ENCODE measurements at places on chromosomes 2 and 18.

DNA sequence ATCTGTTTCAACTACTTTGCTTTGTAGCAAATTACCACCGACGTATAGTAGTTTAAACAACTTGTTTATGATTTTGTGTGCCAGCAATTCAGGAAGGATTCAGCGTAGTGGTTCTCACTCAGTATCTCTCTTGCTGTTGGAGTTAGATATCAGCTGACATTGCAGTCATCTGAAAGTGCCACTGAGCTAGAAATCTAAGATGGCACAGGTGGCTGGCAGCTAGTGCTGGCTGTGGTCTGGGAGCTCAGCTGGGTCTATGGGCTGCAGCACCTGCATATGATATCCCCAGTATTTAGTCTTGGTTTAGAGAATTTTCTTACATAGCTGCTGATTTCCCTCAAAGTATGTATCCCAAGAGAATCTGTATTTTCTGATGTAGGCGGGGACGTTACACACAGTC lies 235.6 kb downstream of the SCG2 start:
- no peaks in the 10 kb centered on the region for H3K36me3 ChIP-seq
- H3K27ac ChIP-seq = no peak overlapping the region
- no peaks in the 10 kb centered on the region for H3K4me1 ChIP-seq

DNA sequence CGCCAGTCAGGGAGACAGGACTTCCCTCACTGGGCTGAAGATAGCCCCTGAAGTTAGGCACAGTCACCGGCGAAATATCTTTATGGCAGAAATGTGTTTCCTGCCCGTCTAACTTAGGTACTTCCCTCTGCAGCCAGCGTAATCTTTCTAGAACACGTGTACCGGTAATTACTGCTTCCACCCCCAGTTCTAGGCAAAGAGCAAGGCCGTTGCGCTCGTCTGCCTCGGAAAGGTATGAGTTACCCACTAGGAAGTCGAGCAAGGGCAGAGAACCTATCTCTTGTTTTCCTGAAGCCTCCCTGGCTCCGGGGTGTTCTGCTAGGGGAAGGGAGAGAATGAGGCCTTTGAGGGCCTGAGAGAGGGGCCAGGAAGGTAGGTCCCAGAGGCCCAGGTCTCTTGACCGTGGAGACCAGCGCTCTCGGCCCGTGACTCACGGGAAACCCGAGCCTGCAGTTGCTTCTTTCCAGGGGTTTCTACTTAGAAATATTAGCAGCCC lies 70.0 kb downstream of the TWSG1 start:
- no peak for DNase-seq
- no peak overlapping the region for H3K4me3 ChIP-seq
- no peaks in the 10 kb centered on the region for H3K4me1 ChIP-seq
- H3K27me3 ChIP-seq = no peaks in the 10 kb centered on the region
- no peaks in the 10 kb centered on the region for H3K36me3 ChIP-seq

DNA sequence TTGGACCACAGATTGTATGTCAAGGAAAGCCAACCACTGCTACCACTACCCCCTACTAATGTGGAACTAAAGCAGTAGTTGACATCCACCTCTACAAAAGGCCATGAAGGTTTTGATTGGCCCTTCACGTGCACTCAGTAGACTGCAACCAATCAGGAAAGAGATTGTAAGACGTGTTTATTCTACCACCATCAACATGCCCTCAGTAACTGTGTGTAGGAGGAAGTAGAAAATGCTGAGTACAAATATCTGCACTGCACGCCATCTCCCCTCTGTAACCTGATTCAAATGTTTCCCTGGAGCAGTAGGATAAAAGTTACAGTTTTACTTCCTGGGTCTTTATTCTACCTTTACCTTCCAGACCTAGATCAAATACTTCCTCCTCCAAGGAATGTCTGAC lies 2.9 kb upstream of the CASP10 start:
- no peaks in the 10 kb centered on the region for H3K4me1 ChIP-seq
- H3K36me3 ChIP-seq = no peaks in the 10 kb centered on the region
- no peak overlapping the region for H3K27ac ChIP-seq
- H3K4me3 ChIP-seq = no peak overlapping the region
- DNase-seq = no peak
- H3K27me3 ChIP-seq = no peaks in the 10 kb centered on the region

DNA sequence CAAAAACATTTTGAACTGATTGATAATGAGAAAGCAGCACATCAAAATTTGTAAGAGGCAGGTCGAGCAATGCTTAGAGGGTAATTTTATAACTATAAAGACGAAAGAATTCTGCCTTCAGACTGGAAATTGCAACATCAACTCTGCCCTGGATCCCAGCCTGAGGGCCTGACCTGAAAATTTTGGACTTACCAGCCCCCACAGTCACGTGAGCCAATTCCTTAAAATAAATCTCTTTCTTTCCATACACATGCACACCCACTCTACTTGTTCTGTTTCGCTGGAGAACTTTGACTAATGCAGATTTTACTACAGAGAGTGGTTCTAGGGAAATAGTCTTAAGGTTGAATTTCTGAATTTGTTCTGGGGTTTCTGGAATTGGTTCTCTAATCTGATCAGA lies 14.6 kb upstream of the ACOXL start:
- H3K27ac ChIP-seq = no peak overlapping the region
- H3K4me1 ChIP-seq = peaks cover 4% of the 10 kb centered on the region
- H3K4me3 ChIP-seq = no peak overlapping the region
- no peaks in the 10 kb centered on the region for H3K36me3 ChIP-seq
- peak; percentile 39 for DNase-seq

DNA sequence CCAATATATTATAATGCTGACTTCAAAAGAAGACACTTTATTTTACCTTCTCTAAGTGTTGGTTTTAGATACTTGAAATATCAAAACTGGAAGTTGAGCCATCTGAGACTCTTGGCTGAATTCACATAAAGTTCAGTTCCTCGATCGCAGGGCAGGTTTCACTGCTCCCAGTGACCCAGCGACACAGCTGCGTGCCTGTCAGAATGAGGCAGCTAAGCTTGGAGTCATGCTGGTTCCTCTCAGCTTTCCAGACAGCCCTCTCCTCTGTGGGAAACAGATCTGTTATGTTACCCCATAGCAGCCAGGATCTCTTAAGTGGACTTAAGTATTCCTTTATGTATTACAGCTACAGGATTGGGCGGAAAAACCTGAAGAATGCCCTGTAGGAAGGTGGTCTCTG lies 142.8 kb upstream of the ALPP start:
- no peak overlapping the region for H3K4me3 ChIP-seq
- H3K4me1 ChIP-seq = no peaks in the 10 kb centered on the region
- no peak overlapping the region for H3K27ac ChIP-seq
- no peaks in the 10 kb centered on the region for H3K27me3 ChIP-seq
- no peak for DNase-seq

GRCh38 chr2:61793389-61793836 lies 60.4 kb downstream of the FAM161A start:
- no peaks in the 10 kb centered on the region for H3K4me1 ChIP-seq
- H3K36me3 ChIP-seq = no peaks in the 10 kb centered on the region
- H3K27ac ChIP-seq = no peak overlapping the region
- DNase-seq = no peak
- H3K27me3 ChIP-seq = no peaks in the 10 kb centered on the region

DNA sequence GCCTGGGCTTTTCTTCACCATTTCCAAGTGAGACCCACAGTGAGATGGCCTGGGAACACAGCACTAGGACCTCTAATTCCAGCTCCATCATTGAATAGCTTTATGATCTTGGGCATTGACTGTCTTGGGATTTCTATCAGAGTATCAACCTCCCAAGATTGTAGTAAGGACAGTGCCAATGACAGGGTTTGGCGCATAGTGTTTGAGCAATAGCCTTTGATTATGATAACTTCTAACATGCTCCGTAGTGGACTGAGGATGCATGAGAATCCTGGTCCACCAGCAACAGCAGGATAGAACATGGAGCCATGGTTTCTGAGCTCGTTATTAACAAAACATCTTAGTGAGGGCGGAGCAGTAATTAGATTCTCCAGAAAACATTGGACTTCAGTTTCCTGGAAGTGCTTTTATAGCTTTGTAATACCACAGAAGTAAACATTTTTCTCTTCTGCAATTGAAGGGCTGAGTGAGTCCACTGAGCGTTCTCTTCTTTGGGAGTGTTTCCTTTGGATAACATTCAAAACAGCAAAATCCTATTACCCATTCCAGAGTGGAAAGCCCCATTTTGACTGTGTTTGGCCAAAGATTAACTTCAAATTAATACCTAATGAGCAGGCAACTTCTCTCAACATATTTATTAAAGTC lies 63.7 kb downstream of the IL1R2 start:
- no peaks in the 10 kb centered on the region for H3K36me3 ChIP-seq
- H3K27ac ChIP-seq = peak overlapping the region; percentile 60
- no peak for DNase-seq
- no peaks in the 10 kb centered on the region for H3K27me3 ChIP-seq
- H3K4me3 ChIP-seq = no peak overlapping the region
- H3K4me1 ChIP-seq = no peaks in the 10 kb centered on the region

GRCh38 chr2:177711483-177712265 lies 319.1 kb downstream of the AGPS start:
- H3K4me1 ChIP-seq = no peaks in the 10 kb centered on the region
- no peak for DNase-seq
- no peak overlapping the region for H3K4me3 ChIP-seq
- no peak overlapping the region for H3K27ac ChIP-seq
- H3K36me3 ChIP-seq = no peaks in the 10 kb centered on the region

DNA sequence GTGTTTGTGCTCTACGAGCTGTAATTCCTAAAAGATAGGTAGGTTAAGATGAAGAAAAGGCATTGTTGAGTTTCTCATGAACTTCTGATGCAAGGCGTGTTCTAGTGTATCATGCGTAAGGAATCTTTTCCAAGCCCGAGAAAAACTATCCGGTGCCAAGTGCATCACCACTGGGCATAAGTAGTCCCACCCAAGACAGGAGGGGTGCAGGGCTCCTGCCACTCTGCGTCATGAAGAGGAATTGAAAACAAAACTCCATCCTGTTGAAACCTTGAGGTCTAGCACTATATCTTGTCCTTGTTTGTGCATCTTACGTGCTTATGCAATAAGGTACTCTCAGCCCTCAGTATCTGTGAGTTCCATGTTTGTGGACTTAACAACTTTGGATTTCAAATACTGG lies 45.7 kb downstream of the RAB31 start:
- no peaks in the 10 kb centered on the region for H3K27me3 ChIP-seq
- H3K4me3 ChIP-seq = no peak overlapping the region
- H3K27ac ChIP-seq = no peak overlapping the region

- DNase-seq = no peak
- H3K4me1 ChIP-seq = no peaks in the 10 kb centered on the region
- H3K36me3 ChIP-seq = no peaks in the 10 kb centered on the region
- no peak overlapping the region for H3K27ac ChIP-seq
- H3K4me3 ChIP-seq = no peak overlapping the region
Observed at GRCh38 chr2:10260130-10260529, 42.6 kb upstream of the HPCAL1 start.

GRCh38 chr18:11989966-11990380 lies 8.7 kb downstream of the IMPA2 start:
- no peaks in the 10 kb centered on the region for H3K27me3 ChIP-seq
- no peaks in the 10 kb centered on the region for H3K36me3 ChIP-seq
- no peaks in the 10 kb centered on the region for H3K4me1 ChIP-seq
- DNase-seq = no peak
- no peak overlapping the region for H3K27ac ChIP-seq

GRCh38 chr18:75090336-75090735 lies 118.6 kb downstream of the PTGR3 start:
- no peak overlapping the region for H3K27ac ChIP-seq
- no peaks in the 10 kb centered on the region for H3K27me3 ChIP-seq
- no peak overlapping the region for H3K4me3 ChIP-seq
- H3K36me3 ChIP-seq = no peaks in the 10 kb centered on the region

GRCh38 chr2:215851082-215851481 lies 162.3 kb downstream of the MREG start:
- no peaks in the 10 kb centered on the region for H3K27me3 ChIP-seq
- DNase-seq = no peak
- no peaks in the 10 kb centered on the region for H3K36me3 ChIP-seq
- H3K27ac ChIP-seq = peak overlapping the region; percentile 45

DNA sequence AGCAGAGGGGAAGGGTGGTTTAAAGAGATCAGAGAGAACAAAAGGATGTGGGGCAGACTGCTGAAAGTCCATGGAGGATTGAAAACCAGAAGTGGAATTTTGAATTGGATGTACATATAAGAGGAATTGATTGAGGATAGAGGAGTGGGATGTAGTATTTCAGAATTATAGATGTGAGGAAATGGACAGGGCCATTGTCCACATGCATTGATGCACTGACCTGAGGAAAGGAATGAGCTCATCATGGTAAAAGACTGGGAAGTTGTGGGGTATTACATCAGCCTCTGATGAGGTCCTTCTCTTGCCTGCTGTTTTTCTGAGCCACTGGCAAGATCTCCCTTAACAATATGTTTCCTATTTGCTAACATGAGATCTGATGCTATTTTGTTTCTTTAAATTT lies 365.7 kb upstream of the FANCL start:
- DNase-seq = no peak
- no peaks in the 10 kb centered on the region for H3K27me3 ChIP-seq
- no peaks in the 10 kb centered on the region for H3K4me1 ChIP-seq
- no peak overlapping the region for H3K4me3 ChIP-seq

- no peak for DNase-seq
- H3K27ac ChIP-seq = no peak overlapping the region
- no peaks in the 10 kb centered on the region for H3K36me3 ChIP-seq
- H3K4me1 ChIP-seq = no peaks in the 10 kb centered on the region
Observed at GRCh38 chr18:58212274-58212673, 168.2 kb downstream of the NEDD4L start.

GRCh38 chr2:64065516-64065915 lies 46.3 kb upstream of the VPS54 start:
- H3K27me3 ChIP-seq = no peaks in the 10 kb centered on the region
- no peaks in the 10 kb centered on the region for H3K4me1 ChIP-seq

DNA sequence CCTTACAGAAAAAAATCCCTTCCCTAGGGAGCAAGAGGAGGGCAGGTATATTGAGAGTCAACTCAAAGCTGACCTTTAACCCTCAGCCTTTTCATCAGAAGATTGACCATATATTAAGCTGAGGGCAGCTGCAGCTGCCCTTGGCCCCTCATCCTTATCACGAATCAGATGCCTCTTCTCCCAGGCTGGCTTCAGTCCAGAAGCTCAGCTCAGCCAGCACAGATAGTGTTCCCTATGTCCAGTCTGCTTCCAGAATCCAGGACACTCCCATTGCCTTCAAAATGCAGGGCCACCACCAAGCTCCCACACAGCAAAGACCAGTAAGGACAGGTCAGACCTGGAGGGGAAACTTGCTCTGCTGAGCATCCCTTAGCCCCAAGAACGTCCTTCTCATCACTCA lies 146.1 kb downstream of the BCL11A start:
- H3K27me3 ChIP-seq = no peaks in the 10 kb centered on the region
- H3K27ac ChIP-seq = no peak overlapping the region
- no peak overlapping the region for H3K4me3 ChIP-seq
- H3K36me3 ChIP-seq = no peaks in the 10 kb centered on the region
- no peaks in the 10 kb centered on the region for H3K4me1 ChIP-seq
- DNase-seq = no peak

- no peaks in the 10 kb centered on the region for H3K4me1 ChIP-seq
- DNase-seq = no peak
- H3K27me3 ChIP-seq = no peaks in the 10 kb centered on the region
- no peaks in the 10 kb centered on the region for H3K36me3 ChIP-seq
- H3K4me3 ChIP-seq = no peak overlapping the region
Observed at GRCh38 chr2:126775300-126775985, 119.5 kb downstream of the GYPC start.

Data from uterus (tissue), 4 donors.